ENCODE measurements at places on chromosomes 6 and 20.
A peak's percentile ranks its signal among the peaks of the same experiment; 100 is the strongest.

- DNase-seq, result no peak
These were observed 6.6 kb downstream of the REPS1 start for GRCh38 chr6:138981416-138981815.

- no peak for DNase-seq
These were observed 133.6 kb downstream of the TFAP2B start for GRCh38 chr6:50952092-50952907.

- no peak for DNase-seq
These were observed 202.5 kb downstream of the FOXA2 start for GRCh38 chr20:22381812-22382416.

DNA sequence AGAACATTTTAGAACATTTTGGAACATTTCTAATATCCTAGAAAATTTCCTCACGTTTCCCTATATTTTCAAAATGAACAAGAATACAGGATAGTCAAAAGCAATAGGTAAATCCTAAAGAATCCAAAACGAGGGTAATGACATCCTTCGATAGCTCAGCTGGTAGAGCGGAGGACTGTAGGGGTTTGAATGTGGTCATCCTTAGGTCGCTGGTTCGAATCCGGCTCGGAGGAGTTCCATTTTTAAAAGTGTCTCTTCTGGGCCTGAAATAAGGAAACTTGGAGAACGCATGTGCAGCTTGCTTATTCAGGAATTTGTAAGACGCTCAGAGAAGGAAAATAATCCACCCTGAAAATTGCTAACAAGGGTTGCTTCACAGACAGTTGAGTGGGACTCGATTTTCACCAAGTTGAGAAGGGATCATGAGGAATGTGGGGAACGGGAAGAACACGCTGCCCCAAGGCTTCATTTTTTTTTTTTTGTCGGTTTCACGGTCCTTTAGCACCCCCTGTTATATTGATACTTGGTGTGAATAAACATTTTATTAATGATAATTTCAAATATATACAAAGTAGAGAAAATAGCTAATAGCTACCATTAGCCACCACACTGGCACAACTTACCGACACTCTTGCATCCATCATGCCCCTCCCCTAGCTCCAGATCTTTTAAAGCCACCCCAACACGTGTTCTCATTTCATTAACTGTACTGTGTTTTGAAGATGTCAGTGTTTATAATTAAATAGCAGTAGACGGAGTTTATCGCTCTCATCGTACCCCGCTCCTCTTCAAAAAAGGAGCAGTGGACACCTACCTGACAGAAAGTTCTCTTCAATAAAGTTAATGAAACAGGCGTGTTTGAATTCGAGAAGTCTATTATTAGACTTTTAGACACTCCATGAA, 1.8 kb upstream of the ABT1 start:
- no peak for DNase-seq

DNA sequence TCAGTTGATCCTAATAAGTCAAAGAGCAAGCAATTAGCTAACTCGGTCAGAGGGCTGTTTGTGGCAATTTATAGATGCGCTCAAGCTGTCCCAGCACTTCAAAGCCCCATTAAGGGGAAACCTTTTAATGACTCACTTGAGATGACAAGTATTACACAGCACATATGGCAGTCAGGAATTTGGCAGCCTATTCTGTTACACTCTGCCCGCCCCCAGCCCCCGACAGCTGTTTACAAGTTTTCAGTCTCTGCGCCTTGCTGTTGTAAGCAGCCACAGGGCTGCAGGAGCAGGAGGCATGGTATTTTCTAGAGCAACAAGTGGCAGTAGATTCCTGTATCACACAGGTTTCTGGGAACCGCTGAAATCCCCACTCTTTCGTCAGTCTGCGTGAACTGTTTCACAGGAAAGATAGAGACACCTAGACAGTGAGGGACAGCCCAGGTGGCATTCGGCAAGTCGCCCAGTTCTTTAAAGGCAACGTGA, 263.0 kb downstream of the FOXC1 start:
- peak; percentile 35 for DNase-seq

DNA sequence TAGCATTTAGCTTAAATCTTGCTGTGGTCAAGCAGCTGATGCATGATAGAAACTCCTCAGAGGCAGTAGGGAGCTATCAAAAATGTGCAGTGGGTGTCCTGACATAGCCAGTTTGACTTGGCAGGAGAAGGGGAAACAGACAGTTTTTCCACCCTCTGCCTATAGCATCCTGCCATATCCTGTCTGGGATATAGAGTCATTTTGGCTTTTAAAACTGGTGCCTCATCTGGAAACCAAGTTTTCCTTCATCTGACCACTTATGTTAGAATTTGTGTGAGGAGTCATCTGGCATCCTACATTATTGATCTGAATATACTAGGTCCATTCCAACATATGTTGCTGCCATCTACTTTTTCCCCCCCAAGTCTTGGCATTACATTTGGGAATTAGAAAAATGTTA, 284.1 kb downstream of the CD109 start:
- DNase-seq, result no peak

- no peak for DNase-seq
These were observed 28.0 kb upstream of the ZNF217 start for GRCh38 chr20:53621482-53622246.

DNA sequence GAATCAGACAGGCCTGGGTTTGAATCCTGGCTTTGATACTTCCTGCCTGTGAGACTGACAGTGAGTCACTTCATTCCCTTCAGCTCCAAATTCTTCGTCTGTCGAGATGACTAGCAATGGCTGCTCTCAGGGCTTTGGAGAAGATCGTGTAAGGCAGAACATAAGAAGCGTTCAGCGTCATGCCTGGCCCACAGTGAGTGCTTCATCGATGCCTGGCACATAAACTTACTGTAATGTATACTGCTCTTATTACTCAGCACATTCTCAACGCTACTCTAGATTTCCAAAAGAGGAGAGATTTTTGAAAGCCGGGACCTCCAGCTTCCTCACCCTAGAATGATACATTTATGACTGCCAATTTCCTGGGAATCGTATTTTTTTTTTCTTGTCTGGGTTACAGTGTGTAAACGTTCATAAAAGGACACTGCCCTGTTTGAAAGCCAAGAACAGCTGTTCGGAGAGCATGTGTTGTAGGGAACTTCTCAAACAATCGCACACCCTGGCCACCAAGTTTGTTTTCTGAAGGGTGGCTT, 16.2 kb upstream of the BCAS1 start:
- DNase-seq, result no peak

DNA sequence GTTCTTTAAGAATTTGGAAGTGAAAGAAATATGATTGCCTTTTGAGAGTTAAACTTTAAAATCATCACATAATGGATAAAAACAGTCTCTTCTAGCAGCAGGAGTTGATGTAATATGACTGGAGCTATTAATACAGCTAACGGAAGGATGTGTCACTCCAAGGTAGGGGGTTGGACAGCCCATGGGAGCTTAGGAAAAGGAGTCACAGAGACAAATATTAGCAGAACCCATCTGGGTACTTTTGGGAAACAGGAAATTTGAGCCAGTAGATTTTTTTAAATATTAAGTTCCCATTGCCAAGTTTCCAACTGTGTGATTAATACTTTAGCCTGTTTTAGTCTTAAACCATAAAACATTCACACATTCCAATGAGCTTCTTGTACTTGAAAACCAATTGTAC, 164.7 kb upstream of the RIMS1 start:
- no peak for DNase-seq

- DNase-seq, result no peak
These were observed 44.3 kb downstream of the TRERF1 start for GRCh38 chr6:42407379-42407778.

- DNase-seq, result no peak
These were observed 23.0 kb downstream of the ELOVL5 start for GRCh38 chr6:53325785-53326184.

GRCh38 chr20:13111249-13111911, 102.6 kb downstream of the SPTLC3 start:
- DNase-seq, result no peak

- no peak for DNase-seq
These were observed 87.1 kb upstream of the NT5E start for GRCh38 chr6:85362652-85363310.

GRCh38 chr6:34656378-34657036, 40.1 kb downstream of the ILRUN start:
- DNase-seq, result peak; percentile 99

GRCh38 chr6:104958178-104959025, 1.5 kb downstream of the LIN28B start:
- no peak for DNase-seq

DNA sequence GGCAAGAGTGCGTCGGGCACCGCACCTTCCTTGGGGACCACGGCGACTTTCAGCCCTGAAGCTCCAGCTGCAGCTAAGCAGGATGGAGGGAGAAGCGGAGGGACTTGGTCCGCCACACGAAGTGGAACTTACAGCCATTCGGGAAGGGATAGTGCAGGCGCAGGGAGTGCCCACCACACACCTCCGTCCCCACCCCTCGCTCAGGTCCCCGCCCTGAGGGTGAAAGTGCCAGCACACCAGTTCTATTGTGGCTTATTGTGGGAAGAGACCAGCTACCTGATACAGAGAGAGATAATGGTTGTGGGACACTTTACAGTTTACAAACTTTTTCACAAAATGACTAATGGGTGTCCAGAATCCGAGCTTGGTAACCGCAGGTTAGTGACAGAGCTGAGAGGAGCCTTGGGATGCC, 76.1 kb downstream of the IRF4 start:
- no peak for DNase-seq

DNA sequence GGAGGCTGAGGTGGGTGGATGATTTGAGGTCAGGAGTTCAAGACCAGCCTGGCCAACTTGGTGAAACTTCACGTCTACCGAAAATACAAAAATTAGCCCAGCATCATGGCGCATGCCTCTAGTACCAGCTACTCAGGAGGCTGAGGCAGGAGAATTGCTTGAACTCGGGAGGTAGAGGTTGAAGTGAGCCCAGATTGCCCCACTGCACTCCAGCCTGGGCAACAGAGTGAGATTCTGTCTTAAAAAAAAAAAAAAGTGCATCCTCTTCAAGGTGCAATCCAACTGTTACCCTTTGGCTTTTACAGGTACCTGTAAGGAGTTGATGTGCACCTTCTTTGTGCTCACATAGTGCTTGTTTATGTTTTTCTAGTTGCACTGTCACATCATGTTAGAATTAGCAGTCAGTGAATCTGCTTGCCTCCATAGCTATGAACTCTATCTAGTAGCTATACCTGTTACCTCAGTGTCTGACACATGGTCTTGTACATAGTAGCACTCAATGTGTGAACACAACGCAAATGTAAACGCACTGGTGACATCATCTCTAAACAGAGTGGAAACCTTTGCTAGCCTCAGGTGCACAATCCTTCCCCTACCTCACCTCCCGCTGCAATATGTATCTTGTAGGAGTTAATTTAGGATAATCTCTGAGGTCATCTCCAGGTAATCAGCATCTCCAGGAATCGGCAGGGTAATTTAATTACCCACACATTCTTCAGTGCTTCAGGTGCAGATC, 9.7 kb downstream of the MSH5 start:
- no peak for DNase-seq

DNA sequence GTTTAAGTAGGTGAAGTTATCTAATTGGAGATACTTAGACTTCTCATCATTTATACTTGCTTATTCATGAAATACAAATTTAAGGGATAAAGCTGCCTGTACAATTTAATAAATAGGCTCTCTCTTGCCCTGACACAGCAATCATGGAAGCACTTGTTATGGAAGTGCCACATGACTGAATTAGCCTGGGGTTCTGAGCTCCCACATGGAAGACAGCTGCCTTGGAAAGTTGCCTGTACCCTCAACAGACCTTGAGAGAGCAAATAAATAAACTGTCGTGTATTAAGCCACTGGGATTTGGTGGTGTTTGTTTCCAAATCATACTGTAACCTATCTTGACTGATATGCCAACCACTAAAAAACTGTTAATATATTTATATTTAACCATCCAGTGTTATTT, 87.0 kb upstream of the RSPO3 start:
- DNase-seq, result no peak

DNA sequence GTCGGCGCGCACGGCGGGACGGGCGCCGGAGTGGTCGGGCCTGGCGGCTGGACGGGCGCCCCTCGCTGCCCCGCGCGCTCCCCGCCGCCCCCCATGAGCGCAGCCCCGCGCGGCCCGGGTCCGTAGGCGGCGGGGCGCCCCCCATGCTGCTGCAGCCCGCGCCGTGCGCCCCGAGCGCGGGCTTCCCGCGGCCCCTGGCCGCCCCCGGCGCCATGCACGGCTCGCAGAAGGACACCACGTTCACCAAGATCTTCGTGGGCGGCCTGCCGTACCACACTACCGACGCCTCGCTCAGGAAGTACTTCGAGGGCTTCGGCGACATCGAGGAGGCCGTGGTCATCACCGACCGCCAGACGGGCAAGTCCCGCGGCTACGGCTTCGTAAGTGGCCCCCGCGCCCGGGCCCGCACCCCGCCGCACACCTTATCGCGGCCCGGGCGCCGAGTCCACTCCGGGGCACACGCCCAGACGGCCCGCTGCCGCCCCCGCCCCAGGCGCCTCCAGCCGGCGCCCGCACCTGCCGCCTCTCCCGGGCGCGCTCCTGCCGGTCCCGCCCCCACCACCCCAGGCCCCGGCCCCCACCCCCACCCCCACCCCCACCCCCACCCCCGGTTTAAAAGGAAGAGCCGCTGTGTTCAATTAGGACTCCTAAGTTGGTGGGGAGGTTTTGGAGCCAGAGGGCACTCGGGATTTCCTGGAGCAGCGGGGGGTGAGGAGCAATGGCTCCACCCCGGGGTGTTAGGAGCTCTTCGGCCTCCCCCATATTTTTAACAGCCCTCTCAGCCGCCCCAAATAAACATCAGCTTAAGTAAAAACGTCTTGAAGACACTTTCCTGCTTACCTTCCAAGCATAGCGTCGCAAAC, 474 bp downstream of the RBM38 start:
- DNase-seq, result no peak

DNA sequence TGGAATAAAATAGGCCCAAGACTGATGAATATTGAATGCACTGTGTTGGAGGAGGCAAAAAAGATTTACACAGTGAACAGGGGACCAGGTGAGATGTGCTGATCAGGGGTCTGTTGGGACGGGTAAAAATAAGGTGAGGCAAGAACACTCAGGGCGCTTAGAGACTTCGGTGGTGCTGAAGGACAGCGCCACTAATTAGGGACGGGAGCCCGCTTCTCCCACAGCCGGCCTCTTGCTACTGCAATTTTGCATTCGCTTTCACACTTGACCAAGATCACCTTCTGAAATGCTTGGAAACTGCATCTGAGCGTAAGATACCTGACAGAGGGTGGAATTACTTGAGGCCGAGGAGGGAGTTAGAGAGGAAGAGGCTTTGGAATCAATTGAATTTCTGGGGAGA, 7.3 kb downstream of the TFAP2D start:
- no peak for DNase-seq

- no peak for DNase-seq
These were observed 5.1 kb downstream of the ELOVL2 start for GRCh38 chr6:11039040-11039439.

Data from NCI-H1417 treated with DMSO at 0.1 percent for 48 hours (cell line).